ENCODE measurements at places on chromosomes 2 and 18.

DNA sequence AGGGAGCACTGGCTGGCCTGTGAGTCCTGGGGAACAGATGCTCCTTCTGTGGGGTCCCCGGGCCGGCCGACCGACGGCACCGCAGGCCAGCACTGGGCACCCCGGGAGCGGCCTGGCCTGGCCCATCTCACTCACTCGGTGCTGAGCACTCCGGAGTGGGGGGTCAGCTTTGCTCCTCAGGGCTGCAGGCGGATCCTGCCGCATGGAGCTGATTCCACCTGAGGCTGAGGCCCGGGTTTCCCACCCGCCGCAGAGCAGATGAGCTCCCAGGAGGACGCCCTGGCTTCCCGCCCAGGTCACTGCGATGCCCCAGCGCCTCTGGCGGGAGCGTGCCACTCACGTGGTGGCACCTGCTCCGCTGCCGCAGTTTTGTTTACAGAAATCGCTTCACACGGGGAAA is 418.6 kb downstream of the GALR1 start:
- DNase-seq = no peak

DNA sequence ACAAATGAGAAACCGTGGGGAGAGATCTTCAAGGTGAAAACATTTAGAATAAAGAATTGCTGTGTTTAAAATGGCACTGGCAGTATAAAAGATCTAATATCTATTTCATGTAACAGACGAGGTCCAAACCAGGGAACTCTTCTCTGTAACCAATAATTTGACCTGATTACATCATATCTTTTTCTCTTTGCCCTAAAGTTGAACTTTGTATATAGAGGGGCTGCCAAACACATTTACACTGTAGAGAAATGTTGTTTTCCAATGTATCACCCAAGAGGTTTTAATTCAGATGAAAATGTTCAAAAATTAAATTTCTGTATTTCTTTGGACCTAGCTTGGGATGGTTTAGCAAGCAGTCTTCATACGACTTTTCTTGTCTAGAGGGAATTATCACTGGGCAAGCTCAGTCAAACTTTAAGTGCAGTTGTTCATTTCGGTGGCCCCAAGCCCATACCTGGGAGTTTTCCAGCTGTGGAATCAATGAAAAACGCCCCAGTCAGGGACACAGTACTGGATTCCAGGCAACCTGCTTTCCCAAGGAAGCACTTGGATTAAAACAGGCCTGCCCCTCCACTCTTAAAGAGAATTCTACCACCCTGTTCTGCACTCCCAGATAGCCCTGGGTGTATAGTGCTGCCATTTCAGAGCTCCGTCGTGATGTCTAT is 208.5 kb upstream of the FN1 start:
- DNase-seq = no peak

DNA sequence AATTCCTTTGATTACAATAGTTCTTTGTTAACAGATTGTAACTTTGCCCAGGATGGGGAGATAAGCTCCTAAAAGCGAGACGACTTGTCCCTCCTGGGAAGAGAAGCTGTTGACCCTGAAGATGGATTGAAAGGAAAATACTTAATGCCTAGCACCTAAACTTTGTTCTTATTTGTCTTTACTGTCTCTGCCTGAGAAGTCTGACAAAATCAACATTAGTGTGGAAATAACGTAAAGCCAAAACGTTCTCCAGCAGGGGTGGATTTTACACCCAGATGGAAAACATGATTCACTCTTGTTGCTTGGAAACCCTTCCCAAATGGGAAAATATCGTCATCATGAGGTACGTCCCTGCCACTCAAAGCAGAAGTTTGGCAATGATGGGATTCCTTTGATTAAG is 450.1 kb downstream of the SLC4A3 start:
- no peak for DNase-seq

DNA sequence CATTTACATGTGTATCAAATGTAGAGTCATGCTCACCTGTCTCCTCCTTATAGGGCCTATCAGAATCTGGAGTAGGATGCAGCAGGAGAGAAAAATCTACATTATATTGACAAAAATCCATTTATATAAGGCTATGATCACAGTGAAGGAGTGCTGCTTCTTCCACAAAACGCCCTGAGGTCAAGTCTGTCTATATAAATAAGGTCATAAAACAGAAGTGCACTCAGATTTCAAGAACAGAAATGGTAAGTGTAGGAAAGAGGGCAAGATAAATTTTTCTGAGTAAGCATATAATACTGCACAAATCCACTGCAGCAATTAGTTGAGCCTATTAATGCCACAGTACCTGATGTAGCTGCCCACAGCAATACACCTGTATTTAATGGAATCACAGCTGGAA is 51.8 kb downstream of the COL5A2 start:
- DNase-seq = no peak

DNA sequence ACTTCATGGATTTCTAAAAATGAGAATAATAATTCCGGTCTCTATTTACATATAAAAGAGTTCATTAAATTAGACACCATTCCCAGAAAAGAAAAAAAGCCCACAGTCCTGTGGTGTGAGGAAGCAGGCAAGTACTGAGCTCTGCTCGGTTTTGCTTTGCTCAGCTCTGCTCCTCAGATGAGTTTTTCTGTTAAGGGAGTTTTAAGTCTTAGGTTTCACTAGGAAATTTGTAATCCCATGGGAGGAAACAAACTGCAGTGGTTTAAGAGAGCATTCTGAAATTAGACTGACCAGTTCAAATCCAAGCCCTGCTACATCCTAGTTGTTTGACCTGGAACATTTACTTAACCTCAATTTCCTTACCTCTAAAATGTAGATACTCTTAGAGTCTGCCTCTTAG is 338.6 kb upstream of the MMADHC start:
- DNase-seq = no peak

GRCh38 chr18:53467756-53468155 is 756.7 kb downstream of the MBD2 start:
- no peak for DNase-seq

DNA sequence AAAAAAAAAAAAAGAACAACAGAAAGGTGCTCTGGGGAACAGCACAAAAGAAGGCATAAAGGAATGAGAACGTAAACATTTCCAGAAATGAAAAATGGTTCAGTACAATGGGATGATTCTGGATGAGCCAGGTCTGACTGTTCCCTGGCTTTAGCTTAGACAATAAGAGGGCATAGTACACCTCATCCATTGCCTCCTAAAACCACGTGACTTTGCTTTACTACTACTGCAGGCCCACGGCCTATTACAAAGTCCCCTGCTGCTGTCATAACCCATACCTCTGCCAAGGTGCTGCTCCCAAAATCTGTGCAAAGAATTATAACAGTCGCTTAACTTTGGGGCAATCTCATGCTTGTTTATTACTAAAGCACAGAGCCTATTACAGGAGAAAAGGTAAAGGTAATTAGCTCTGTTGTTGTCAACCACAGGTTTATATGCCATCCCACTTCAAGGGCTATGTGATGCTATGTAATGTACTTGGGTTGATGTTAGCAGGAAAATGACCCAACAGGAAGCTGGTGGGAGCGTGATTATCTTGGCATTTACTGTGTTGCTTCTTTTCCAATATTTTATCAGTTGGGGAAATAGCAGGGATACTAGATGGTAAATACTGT is 26.8 kb downstream of the STK17B start:
- DNase-seq = no peak

- peak; percentile 51 for DNase-seq
Measured at GRCh38 chr2:241965931-241966412, 96.4 kb downstream of the RTP5 start.

- no peak for DNase-seq
Measured at GRCh38 chr2:232024457-232024856, 62.9 kb downstream of the DIS3L2 start.

GRCh38 chr2:238007924-238008323 is 41.1 kb downstream of the UBE2F start:
- no peak for DNase-seq

- no peak for DNase-seq
Measured at GRCh38 chr2:49359721-49360406, 205.5 kb upstream of the FSHR start.

DNA sequence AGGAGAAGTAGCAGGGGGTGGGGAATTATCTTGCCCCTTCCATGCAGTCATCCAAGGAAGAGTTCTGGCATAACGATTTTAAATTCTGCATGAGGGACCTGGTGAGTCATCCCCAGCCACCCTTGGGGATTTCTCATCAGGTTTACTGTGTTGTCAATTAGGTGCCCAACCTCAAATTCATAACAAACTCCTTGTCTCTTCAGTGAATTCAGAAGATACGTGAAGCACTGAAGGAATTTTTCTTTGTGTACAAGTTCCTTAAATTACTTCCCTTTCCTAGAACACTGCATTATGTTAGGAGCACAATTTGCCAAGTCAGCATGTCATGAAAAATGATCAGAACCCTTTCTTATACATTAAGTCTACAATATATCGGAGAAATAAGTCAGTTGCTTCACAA is 70.8 kb upstream of the NOSTRIN start:
- DNase-seq = no peak

- DNase-seq = no peak
Measured at GRCh38 chr18:34697233-34697632, 12.9 kb upstream of the DTNA start.

DNA sequence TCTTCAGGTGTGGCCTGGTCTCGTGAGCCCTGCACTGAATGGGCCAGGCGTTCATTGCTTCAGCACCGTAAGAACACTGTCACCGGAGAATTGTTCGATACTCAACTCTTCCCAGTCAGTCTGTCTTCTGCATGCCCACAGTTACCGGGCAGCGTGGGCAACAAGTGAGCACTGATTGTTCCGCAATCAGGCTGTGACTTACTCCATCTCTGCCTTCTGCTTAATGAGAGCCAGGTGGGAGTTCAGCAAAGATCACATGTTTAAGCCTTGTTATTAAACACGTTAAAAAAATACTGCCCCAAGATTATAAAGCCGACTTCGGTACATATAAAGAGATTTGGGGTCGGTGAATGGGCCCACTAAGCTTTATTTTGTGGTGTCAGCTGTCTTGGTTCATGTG is 3.7 kb downstream of the STEAP3 start:
- DNase-seq = no peak

DNA sequence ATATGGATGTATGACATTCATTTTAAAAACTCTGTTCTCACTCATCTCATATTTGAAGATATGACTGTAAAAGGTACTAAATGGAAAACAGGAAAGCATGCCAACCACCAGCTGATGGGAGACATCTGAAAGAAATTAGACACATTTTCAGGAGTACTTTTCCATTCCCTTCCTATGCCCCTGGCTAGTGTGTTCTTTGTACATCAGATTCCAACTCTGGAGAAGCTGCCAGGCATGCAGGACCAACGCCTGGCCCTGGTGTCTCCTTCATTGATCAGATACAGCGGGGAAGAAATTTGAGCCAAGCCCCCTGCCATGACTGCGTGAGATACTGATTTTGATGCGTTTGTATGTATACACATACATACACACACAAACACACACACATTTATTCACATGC is 599.0 kb upstream of the SYT4 start:
- no peak for DNase-seq

GRCh38 chr2:203650860-203651613 is 55.4 kb upstream of the CD28 start:
- no peak for DNase-seq

DNA sequence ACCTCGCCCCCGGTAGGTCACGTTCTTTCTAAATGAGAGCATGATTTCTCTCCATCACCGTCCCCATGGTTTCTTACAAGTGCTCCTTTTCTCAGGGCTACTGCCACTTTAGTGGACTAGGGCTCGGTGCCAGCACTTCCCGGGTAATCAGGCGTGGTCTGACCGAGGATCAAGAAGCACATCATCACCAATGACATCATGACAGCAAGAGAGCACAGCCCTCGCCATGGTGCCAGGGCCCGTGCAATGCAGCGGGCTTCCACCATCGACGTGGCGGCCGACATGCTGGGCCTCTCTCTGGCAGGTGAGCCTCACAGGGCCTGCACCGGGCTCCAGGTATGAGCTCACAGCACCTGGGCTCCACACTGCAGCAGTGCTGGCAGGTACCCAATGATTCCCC is 75.2 kb downstream of the INPP4A start:
- DNase-seq = no peak

- DNase-seq = no peak
Measured at GRCh38 chr2:134835471-134835870, 2.9 kb upstream of the ACMSD start.

DNA sequence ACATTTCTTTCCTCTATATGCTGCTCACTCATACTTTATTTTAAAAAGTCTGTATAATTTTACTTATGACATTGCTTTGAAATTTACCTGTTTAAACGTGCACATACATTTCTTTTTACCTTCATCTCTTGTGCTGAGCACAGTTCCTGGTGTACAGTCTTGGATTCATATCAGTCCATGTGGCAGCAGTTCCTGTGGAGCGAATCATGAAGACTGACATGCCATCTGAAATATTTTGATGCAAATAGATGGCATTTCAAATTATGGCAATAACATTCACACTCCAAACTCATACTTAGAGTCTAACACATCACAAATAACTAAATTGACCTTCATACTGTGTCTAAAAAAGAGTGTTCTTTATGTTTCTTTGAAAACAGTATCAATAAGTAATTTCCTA is 90.3 kb upstream of the CDH2 start:
- DNase-seq = no peak

- no peak for DNase-seq
Measured at GRCh38 chr2:208129744-208130711, at the start of gene CRYGC. CRYGC (minus strand) TSS chr2:208129828; CDS start chr2:208129792, 36 bp downstream.

- DNase-seq = no peak
Measured at GRCh38 chr2:176106581-176107539, at the start of gene HOXD11. HOXD11 (plus strand) TSS chr2:176107280; CDS start chr2:176107356, 76 bp downstream.

DNA sequence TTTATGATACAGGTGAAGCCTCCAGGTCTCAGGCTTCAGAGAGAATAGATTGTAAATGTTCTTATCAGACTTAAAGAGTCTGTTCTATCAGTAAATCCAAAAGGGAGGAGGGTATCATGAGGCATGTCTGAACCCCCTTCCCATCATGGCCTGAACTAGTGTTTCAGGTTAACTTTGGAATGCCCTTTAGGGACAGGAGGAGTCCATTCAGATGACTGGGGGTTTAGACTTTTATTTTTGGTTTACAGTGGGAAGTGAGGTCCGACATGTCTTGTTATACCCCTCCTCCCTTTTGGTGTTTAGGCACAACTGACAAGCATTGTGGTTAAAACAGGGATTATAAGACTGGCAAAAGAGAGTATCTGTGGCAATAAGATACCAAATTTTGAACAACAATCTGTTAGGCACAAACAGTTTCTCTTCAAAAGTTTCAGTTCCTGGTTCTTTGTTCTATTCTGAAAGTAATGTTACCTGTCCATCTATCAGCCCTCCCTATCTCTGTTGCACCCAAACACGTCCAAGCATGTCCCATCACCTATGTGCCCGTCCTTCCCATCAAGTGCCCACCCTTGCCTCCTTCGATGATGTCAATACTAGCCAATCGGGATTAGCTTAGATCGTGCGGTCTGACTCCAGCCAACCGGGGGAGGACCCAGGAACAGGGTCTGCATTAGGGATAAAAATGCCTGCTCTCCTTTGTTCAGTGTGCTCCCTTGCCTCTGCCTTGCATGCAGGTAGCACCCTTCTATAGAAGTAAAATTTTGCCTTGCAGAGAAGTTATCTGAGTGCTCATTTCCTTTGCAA is 16.4 kb downstream of the TCF23 start:
- no peak for DNase-seq

- no peak for DNase-seq
Measured at GRCh38 chr2:238053191-238053776, 7.5 kb upstream of the SCLY start.

- no peak for DNase-seq
Measured at GRCh38 chr2:71757351-71757750, 304.0 kb downstream of the DYSF start.

Data from activated CD8-positive, alpha-beta memory T cell treated with anti-CD3 and anti-CD28 coated beads for 4 hours (primary cell).